Pulmonary artery endothelial cell (primary cell): ENCODE measurements at places on chromosomes 2 and 18. TPM values are rescaled to one million over a fixed set of nuclear protein-coding genes. Genes with fewer than 3 reads are reported as not detected.

The SCTR gene
- total RNA-seq = not detected in 2 replicates

The SCN7A gene
- total RNA-seq = not detected in 2 replicates

The VSNL1 gene
- total RNA-seq = not detected in 2 replicates

The ABCG8 gene
- total RNA-seq = not detected in 2 replicates

The ASPRV1 gene
- 0.11 and 0.13 TPM in 2 replicates for total RNA-seq

The SGPP2 gene
- not detected in 2 replicates for total RNA-seq

The SFTPB gene
- total RNA-seq = not detected in 2 replicates

The GAD1 gene
- 0.13 and 0.14 TPM in 2 replicates for total RNA-seq

The VWA3B gene
- total RNA-seq = not detected in 2 replicates

The PRSS56 gene
- not detected in 2 replicates for total RNA-seq

The ZDBF2 gene
- 9.0 and 12.1 TPM in 2 replicates for total RNA-seq

The OSR1 gene
- not detected in 2 replicates for total RNA-seq

The SERPINB4 gene
- total RNA-seq = not detected in 2 replicates

The STARD6 gene
- total RNA-seq = 0.33 TPM in 1 of 2 replicates, not detected in the other

The DSG4 gene
- total RNA-seq = not detected in 2 replicates

The NEU2 gene
- not detected in 2 replicates for total RNA-seq

The OLA1 gene
- total RNA-seq = 123 and 127 TPM in 2 replicates

The CD302 gene
- total RNA-seq = 7.5 and 11.6 TPM in 2 replicates

The CNRIP1 gene
- total RNA-seq = 40.0 and 48.6 TPM in 2 replicates

The POLR1A gene
- total RNA-seq = 14.8 and 23.3 TPM in 2 replicates

The SLC30A3 gene
- total RNA-seq = 0.11 TPM in 1 of 2 replicates, not detected in the other

The UPP2 gene
- not detected in 2 replicates for total RNA-seq

The CRYBA2 gene
- not detected in 2 replicates for total RNA-seq

The AGXT gene
- not detected in 2 replicates for total RNA-seq

The NCKAP5 gene
- total RNA-seq = 0.39 and 0.59 TPM in 2 replicates

The POTEE gene
- total RNA-seq = 0.04 and 0.07 TPM in 2 replicates

The SCG2 gene
- total RNA-seq = not detected in 2 replicates
